Inflammatory macrophage (primary cell): ENCODE measurements at places on chromosomes 4 and X.
A peak's percentile ranks its signal among the peaks of the same experiment; 100 is the strongest.

- DNase-seq, result no peak
These were observed 5.0 kb downstream of the SOD3 start for GRCh38 chr4:24800325-24800895.

- no peak for DNase-seq
These were observed 10.3 kb downstream of the SRPX2 start for GRCh38 chrX:100654261-100654660.

GRCh38 chrX:19030805-19031204 is 46.9 kb upstream of the PHKA2 start:
- no peak for DNase-seq

DNA sequence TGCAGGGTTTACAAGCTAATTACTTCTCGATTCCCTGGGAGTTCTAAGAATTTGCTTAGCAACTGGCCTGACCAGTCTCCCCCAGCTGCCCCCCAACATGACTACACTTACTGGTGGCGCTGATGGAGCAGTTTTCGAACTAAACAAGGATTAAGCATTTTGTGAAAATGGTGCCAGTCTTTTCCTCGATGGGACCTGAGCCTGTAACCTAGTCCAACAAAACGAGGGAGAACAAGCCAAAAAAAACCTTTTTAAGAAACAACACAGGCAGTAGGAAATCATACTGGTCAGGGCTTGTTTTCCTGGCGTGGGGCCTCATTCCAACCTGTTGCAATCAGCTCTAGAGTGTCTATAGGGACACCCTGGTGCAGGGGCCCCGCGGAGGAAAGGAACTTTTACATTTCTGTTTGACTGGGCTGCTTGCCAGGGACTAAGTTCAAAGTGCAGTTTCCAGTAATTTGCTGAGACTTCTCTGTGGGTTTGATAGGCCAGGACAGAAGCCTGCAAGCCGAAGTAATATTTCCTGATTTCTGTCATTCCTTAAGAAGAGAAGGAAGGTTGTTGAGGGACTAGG is 158.7 kb downstream of the SPRY1 start:
- DNase-seq, result peak; percentile 4

GRCh38 chr4:22512306-22512705 is 3.6 kb downstream of the ADGRA3 start:
- DNase-seq, result no peak

- DNase-seq, result no peak
These were observed 127.2 kb upstream of the FRMPD4 start for GRCh38 chrX:12011075-12011474.

- DNase-seq, result no peak
These were observed 89.1 kb upstream of the CLNK start for GRCh38 chr4:10773656-10774055.
